ENCODE measurements at places on chromosomes 4 and X. TPM values are rescaled to one million over a fixed set of nuclear protein-coding genes. Genes with fewer than 3 reads are reported as not detected.

The TRIML1 gene
- total RNA-seq: not detected

The SMARCA1 gene
- total RNA-seq: 11.4 TPM

The DDX53 gene
- total RNA-seq: not detected

The PARM1 gene
- 61.7 TPM for total RNA-seq

The PABPC1L2B gene
- total RNA-seq: not detected

The ANXA5 gene
- 196 TPM for total RNA-seq

The RXFP1 gene
- total RNA-seq: not detected

The TCEAL1 gene
- total RNA-seq: 56.5 TPM

The BEND2 gene
- total RNA-seq: not detected

The CABS1 gene
- total RNA-seq: not detected

The FRYL gene
- 477 TPM for total RNA-seq

The MTMR8 gene
- 15.3 TPM for total RNA-seq

The NUP62CL gene
- total RNA-seq: not detected

The AMTN gene
- not detected for total RNA-seq

The HPGD gene
- 287 TPM for total RNA-seq

The PLAC1 gene
- not detected for total RNA-seq

Data from transverse colon (tissue), 4 donors.